ENCODE measurements at places on chromosomes 16 and 17.

DNA sequence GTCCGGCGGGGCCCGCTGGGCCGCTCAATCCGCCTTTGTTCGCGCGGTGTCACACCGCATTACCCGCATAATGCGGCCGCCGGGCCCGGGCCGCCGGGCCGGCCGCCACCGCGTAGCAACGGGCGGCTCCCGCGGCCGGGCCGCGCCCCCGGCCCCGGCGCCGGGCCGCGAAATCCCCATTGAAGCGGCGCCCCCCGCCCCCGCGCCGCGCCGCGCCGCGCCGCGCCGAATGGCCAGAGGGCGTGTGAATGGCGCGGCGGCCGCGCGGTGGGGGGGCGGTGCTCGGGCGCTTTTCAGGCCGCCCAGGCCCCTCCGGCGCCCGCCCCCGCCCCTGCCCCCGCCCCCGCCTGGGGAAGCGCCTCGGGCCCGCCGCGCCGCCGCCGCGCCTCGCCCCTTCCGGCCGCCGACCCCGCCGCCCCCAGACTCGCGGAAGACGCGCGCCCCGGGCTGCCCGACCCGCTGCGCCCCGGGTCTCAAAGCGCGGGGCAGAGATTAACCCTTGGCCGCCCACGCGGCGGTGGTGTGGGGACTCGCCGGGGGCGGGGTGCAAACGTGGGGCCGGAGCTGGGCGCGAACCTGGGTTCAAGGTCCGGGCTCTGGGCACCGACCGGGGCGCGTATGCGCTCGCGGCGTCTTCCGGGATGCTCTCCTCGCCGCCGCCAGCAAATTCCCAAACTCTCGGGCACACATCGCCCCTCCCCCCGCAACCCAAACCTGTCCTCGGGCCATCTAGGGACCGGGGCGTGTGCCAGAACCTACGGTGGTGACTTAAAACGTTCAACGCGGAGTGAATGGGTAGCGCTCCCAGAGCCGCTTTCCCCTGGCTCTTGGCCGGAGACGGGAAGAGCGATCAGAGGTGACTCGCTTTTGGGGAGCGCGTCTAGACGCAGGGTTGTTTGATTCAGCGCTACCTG is 46.7 kb downstream of the WNT3 start:
- peak; percentile 87 for DNase-seq

- no peak for DNase-seq
Observed at GRCh38 chr16:983044-984030, 1.8 kb downstream of the SOX8 start.

- no peak for DNase-seq
Observed at GRCh38 chr17:28085766-28086165, 43.3 kb downstream of the NLK start.

GRCh38 chr17:42274812-42275526 is 1.2 kb downstream of the STAT5B start:
- DNase-seq, result no peak

- no peak for DNase-seq
Observed at GRCh38 chr16:12871784-12872183, 29.6 kb upstream of the SHISA9 start.

- no peak for DNase-seq
Observed at GRCh38 chr17:5854871-5855554, 215.2 kb upstream of the WSCD1 start.

DNA sequence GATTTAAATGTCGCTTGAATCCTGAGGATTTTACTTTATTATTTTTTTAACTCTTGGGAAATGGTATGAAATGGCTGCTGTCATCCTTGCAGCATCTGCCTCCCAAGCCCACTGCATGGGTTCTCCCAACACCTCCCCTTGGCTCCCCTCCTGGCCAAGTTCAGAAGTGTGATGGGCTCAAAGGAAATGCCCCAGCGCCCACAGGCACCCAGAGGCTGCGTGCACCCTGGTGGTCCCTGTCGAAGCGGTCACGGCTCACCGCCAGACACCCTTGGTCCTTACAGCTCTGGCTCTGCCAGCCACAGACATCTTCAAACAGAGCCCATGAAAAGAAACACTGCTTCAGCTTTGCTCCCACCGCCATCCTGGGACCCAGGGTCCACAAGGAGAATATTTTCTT is 334.7 kb downstream of the SOX9 start:
- DNase-seq, result no peak

- no peak for DNase-seq
Observed at GRCh38 chr17:56936697-56937322, 23.0 kb upstream of the TRIM25 start.

DNA sequence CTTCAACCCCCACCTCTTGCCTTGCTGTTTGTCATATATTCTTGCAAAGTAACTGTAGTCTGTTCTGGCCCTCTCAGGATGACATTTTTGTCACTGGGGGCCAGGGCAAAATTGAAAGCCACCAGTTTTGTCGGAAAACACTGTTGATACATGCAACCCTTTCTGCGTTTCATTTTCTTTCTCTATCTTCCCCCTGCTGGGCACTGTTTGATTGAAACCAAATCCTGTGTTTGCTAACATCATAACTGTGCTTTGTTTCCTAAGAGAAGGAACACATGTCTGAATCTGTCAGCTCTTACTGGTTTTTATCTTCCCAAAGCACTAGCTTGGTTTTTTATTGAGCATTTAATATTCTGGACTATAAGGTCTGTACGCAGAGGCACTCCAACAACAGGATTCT is 11.7 kb upstream of the CPPED1 start:
- DNase-seq, result no peak

DNA sequence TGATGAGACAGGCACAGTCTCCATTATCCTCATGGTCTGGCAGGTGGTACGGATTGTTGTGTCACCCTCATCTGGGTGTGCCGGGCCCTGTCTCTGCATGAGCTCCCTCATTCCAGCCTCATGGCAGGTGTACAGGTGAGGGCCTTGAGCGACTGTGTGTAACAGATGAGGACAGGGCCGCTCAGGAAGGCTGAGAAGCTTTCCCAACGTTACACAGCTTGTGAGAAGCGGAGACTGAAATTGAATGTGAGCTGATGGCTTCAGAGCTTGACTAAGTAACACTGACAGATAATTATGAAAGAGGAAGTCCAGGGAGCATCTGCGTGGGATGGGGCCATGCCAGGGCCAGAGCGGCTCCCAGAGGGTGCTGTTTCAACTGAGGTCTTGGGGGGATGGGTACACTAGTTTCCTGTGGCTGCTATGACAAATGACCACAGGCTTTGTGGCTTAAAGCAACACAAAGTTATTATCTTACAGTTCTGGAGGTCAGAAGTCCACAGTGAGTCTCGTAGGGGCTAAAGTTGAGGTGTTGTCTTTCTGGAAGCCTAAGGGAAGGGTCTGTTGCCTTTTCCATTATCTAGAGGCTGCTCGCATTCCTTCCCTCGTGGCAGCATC is 36.7 kb downstream of the CMIP start:
- peak; percentile 83 for DNase-seq

DNA sequence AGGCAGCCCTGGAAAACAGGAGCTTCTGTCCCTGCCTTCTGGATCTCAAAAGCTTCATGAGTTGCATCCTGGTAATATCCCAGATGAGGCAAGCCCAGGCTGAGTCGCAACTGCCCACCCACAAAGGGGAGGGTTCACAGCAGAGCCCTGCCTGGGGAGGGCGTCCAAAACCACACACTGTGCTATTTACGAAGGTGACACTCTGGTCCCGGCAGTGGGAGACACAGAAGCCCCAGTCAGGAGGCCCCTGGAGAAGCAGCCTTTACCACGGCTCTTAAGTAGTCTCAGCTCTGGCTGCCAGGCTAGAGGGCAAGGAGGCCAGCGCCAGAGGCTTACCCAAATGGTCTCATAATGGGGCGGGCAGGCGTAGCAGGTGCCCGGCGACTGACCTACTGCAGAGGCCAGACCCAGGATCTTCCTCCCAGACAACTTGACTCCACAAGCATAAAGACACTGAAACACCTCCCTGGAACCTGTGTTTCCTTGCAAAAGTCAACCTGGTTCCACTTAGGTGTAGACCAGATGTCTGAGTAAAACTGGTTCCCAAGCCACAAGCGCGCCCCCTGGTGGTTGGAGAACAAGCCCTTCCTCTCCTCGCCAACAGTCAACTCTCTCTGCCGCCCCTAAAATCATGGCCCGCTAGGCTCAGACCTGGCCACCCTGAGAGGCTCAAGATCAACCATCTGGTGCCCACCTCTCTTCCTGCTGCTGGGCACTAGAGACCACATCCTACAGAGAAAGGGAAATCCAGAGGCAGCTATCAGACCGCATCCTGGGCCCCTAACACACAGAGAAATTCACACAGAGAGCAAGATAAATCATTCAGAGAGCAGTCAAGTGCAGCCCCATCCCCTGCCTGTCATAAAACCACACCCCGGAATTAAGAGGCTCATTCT is 5.2 kb downstream of the AXIN2 start:
- DNase-seq, result peak; percentile 64

GRCh38 chr17:3574231-3574630 is 16.6 kb upstream of the TRPV3 start:
- DNase-seq, result no peak

- no peak for DNase-seq
Observed at GRCh38 chr16:4042581-4042980, 73.7 kb downstream of the ADCY9 start.

GRCh38 chr17:59431601-59432000 is 100.1 kb downstream of the YPEL2 start:
- DNase-seq, result no peak

GRCh38 chr17:37770631-37771518 is 26.0 kb upstream of the HNF1B start:
- DNase-seq, result peak; percentile 40

DNA sequence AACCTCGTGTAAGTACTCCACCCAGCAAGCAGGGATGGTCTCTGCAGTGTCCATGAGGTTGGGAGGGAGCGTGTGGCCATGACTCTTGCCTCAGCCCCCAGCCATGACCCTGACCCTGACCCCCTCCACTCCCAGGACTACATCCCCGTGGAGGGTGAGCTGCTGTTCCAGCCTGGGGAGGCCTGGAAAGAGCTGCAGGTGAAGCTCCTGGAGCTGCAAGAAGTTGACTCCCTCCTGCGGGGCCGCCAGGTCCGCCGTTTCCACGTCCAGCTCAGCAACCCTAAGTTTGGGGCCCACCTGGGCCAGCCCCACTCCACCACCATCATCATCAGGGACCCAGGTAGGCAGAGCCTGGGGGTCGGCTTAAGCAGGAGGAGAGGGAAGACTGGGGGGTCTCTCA is 16.3 kb downstream of the GALK1 start:
- DNase-seq, result no peak

DNA sequence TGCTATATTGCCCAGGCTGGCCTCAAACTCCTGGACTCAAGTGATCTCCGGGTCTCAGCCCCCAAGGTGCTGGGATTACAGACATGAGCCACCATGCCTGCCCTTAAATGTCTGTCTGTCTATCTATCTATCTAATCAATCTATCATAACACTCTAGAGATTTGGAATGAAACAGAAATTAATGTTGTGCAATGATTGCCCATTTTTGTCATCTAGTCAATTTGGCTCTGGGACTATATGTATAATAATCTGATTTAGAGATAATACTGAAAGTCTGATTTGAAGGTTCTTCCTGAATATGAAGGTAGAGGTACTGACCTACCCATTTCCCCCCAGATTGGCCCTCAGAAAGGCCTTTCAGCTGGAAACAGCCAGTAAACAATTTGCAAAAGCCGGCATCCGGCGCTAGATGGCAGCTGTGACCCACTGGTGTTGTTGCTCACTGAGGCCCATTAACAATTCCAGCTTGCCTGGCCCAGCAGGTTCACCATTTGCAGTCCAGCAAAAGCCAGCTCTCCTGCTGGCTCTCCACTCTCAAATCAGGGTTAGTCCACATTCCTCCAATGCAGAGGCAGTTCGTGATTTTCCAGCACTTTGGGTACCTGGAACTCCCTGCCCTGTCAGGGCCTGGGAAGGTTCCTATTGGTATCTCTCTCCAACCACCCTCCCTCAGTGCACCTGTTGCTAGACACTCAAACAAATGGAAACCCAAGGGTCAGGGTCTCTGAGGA is 22.9 kb upstream of the C16orf87 start:
- DNase-seq, result peak; percentile 62

DNA sequence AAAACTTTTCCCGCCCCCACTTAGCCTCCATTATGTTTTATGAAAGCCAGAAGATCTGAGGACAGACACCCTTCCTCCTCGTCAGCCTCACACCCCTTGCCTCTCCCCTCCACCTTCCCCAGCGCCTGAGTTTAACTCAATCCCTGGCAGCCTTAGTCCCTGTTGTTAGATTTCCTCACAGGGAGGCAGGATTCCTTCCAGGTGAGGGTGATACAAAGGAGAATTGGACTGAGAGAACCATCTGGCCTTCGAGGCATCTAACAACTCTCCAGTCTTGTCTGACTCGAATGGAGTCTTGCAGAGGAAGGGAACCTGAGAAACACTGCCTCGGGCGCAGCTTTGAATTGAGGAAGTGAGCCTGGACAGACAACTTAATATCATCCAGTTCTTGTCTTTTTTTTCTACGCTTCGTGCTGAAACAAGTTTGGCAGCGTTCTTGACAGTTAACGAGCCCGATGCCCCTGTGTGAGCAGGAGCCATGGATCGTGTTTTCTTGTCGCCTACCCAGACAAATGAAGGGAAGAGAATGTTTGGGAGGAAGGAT is 1.3 kb upstream of the ZNF768 start:
- no peak for DNase-seq

- no peak for DNase-seq
Observed at GRCh38 chr16:87963400-87963799, 12.2 kb downstream of the BANP start.

- DNase-seq, result no peak
Observed at GRCh38 chr16:3906363-3906762, 25.9 kb upstream of the CREBBP start.

GRCh38 chr17:67359960-67360791 is 6.2 kb downstream of the PSMD12 start:
- peak; percentile 48 for DNase-seq

DNA sequence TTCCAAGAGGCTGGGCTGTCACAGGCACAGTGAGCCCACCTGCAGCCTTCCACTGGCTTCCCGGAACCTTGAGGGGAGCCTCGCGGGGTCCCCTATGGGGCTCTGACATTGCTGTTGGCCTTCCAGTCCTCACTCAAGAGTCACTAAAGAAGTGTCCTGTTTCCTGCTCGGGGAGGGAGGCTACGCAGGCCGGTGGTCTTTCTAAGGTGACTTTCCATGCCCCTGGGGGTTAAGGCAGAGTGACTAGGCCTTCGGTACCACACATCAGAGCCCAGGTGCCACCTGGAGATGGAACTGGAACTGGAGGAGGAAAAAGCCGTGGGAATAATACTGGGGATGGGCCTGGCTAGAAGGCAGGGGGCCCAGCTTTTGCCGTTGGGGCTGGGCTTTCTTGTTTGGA is 72.1 kb downstream of the IL21R start:
- DNase-seq, result no peak
